ENCODE measurements at places on chromosomes 2 and 18.

- DNase-seq = no peak
Measured at GRCh38 chr2:218081063-218081462, 12.0 kb downstream of the RUFY4 start.

DNA sequence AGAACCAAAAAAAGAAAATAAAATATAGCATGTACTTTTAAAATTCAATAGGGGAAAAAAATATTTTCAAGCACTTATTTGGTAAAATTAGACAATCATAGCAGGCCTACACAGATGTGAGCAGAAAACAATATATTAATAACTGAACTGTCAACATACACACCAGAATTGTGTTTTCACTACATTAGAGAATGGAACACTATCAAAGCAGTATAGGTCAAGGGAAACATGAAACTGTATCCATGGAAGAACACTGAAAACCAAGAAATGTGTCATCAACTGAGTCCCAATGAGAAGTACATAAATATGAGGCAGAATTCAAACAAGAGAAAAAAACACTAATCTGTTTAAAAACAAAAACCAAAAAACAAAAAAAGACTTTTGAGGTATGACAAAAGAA lies 132.4 kb downstream of the USP34 start:
- no peak for DNase-seq

- no peak for DNase-seq
Measured at GRCh38 chr2:239351687-239352086, 49.1 kb downstream of the HDAC4 start.

DNA sequence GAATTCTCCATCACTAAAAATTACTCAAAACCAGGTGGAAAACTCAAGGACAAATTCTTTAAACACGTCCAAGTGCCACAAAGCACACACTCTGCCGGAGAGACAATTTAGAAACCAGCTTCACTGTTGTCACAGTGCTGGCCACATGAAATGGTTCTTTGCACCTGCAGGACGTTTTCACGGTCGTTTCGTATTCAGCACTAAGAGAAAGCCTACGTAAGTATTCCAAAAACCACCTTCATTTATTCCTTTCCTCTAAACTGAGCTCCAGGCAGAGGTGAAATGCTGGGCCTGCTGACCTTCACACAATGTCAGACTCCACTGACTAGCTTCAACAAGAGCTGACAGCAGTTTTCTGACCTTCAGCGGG lies 680 bp downstream of the ATP5F1A start:
- no peak for DNase-seq

- DNase-seq = no peak
Measured at GRCh38 chr2:241135737-241136136, 13.5 kb downstream of the PASK start.

DNA sequence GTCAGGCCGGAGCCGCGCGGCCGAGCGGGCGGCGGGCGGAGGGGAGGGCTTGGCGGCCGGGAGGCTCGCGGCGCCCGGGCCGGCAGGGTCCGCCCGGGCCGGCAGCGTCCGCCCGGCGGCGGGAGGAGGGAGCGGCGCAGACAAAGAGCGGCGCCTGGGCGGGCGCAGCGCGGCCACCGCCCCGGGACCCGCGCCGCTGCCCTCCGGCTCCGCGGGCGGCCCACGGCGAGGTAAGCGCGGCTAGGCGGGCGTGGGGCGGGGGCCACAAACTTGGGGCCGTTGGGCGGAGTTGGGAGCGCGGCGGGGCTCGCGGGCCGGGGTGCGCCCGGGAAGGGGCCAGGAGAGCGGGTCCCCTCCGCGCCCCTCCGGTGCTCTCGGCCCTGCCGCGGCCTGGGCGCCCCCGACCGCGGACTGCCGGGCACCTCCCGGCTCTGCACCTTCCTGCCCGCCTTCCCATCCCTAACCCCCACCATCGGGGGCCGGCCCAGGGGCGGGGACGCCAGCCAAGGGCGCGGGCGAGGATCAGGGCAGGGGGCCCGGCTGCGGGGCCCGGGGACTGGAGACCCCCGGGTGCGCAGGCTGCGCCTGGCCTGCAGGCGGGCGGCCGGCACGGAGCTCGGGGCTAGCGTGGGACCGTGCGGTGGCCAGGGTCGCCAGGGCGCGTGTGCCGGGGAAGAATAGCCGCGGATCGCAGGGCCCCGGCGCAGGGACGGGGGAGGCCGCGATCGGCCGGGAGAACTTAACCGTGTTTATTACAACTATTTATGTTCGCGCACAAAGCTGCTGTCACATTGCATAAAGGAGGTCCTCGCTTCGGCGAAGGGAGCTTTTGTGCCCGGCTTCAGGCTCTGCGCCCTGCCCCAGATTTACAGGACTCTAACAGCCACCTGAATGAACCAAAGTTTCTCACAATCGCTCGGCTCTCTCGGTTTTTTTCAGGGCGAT lies at the start of gene NCK2:
Gene NCK2, plus strand, starts transcription at position 4 of the 945 bp plus-strand sequence. CDS start 110,152 bp downstream, outside the sequence.
- DNase-seq = no peak

DNA sequence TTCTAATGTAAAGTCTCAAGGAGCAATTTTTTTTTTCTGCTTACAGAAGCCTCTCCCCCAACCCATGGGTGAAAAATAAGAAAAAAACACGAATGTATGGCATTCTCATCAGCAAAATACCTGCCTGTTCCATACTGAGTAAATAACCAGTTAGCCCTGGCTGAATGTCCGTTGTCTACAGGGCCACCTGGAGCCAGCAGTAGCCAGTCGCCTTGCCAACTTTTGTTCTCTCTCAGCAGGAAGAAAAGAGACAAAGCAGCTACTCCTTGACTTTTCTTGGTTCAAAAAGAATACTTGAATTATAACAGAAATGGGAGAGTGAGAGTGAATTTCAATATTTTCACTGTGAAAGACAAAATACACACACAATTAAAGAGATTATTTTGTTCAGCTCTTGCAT lies 532.9 kb upstream of the CRIM1 start:
- no peak for DNase-seq

- no peak for DNase-seq
Measured at GRCh38 chr2:11663427-11663826, 6.6 kb downstream of the NTSR2 start.

DNA sequence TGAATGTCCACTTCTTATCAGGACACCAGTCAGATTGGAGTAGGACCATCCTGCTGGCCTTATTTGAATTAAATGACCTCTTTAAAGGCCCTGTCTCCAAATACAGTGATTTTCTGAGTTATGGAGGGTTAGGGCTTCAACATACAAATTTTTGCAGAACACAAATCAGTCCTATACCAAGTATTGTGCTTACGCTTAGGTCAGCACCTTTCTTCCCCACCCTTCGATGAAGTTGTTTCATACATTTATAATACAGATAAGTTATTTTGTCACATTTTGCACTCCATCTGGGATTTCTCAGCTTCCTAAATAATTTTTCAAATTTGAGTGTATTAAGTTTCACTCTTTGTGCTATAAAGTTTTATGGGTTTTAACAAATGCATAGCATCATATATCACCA lies 190.5 kb upstream of the EPAS1 start:
- DNase-seq = no peak

DNA sequence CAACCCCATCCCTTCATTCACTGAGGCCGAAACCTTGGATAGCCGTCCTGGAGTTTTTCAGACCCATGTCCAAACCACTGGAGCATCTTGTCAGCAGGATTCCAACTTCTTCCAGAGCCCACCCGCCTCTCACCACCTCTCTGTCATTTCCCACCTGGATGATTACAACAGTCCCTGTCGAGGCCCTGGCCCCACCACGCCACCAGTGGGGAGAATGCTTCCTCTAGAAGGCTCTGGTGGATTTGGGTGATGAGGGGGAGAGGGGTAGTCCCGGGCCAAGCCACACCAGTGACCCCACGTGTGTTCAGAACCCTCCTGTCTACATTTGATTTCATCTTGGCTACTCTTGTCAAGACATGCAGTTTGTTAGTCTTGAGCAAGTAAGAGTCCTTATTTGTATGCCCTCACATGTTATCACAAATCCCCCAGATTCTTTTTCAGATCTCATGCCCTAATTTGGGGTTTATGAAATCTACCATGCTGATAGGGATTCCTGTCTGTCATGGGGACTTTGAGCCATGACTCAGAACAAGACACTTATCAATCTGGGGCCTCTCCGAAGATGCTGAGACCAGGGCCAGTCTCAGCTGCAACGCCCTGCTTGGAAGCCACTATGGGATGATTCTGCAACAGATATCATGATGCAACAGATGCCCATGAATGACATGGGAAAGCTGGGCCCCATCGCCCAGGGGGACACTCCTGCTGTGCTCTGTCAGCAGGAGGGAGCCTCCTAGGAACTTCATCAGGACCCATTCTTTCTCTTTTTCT lies 186.1 kb downstream of the ZFP36L2 start:
- no peak for DNase-seq

DNA sequence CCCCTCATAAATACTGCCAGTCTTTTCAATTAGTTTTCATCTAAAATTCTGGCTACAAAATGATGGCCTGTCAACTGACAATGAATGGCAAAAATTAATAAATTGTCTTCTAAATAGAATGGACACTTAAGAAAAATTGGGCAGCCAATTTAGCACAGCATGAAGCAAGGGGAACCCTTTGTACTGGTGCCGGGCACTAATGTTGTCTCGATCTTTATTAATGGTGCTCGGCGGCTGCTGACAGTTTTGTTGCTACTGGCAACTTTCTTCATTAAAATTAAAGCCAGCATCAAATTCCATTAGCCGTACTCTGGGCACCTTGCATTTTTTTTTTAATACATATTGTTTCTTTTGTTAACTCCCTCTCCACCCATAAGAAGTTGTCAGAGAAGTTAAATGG lies 309.3 kb downstream of the GBX2 start:
- DNase-seq = no peak

DNA sequence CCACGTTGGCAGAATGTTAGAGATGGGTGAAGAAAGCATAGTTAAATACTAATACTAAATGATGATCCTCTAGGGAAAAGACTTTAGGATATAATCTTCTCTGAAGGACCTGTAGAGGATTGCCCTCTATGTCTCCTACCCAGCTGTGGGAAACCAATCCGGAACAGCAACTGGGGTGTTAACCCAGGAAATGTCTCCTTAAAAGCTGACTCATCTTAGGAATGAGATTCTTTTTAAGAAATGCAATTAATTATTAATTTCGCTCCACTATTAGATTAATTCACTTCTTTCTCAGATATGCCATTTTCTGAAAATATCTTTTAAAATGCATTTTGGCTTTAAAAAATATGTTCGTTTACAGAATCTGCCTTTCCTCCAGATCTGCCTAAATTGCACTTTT lies 7.4 kb downstream of the SCN3A start:
- no peak for DNase-seq

- DNase-seq = no peak
Measured at GRCh38 chr2:125512313-125512712, 1143.6 kb upstream of the GYPC start.

DNA sequence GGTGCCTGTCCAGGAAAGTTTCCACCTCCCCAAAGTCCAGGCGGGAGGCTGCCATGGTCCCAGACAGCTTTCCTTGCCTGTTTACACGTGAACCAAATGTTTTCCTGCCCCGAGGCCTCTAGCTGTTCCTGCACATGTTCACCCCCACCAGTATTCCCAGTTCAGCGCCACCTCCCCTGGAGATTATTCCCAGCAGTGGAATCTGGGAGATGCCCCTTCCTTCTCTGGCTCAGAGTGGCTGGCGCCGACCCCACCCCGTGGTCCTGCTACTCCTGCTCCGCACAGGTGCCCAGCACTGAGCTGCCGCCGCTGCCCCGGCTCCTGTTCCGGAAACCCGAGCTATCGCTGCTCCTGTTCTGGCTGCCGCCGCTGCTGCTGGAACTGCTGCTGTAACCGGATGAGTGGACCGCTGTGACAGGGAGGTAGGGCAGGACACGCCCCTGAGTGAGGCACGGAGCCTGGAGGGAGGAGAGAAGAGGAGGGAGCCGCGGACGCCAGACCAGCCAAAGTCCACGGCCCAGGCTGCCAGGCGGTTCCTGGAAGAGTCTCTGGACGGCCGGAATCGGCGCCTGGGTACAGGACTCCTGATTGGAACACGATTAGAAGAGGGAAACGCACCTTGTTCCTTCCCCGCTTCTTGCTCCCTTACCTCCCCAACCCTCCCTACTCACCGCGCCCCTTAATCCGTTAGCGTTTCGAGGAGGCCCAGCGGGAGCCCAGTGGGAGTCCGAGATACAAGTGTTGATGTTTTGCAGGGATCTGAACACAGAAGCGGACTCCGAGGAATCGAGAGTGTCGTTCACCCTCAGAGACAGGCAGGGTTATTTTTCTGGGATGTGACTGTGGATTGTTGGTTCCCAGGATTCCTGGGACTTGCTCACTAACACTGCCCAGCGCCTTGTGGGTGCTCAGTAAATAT lies at the start of gene PDE11A:
Gene PDE11A, minus strand, starts transcription at position 395 of the 919 bp plus-strand sequence. Its CDS starts 340 bp downstream, at position 55.
- DNase-seq = no peak

DNA sequence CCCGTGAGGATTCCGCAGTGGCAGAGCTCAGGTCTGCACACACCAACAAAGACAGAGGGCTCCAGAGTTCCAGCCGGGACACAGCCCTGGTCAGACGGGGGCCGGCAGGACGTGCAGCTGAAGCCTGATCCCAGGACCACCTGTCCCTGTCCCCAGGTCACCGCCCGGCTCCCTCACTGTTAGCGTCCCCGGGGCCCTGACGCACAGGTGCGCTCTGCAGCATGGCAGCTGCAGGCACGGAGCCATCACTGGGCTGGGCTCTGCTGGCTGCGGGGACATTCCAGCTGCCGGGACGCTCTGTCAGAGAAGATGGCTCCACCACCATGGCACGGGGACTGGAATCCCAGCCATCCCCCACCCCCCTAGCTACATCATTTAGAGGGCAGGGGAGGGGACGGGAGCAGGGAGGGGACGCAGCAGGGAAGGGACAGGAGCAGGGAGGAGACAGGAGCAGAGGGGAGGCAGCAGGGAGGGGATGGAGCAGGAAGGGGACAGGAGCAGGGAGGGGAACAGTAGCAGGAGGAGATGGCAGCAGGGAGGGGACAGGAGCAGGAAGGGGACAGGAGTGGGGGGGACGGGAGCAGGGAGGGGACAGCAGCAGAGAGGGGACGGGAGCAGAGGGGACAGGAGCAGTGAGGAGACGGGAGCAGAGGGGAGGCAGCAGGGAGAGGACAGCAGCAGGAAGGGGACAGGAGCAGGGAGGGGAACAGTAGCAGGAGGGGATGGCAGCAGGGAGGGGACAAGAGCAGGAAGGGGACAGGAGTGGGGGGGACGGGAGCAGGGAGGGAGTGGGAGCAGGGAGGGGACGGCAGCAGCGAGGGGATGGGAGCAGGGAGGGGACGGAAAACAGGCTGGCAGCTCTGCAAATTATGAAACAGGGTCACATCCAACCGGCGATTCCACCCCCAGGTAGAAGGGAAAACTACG lies 39.8 kb downstream of the SLC66A2 start:
- DNase-seq = no peak

DNA sequence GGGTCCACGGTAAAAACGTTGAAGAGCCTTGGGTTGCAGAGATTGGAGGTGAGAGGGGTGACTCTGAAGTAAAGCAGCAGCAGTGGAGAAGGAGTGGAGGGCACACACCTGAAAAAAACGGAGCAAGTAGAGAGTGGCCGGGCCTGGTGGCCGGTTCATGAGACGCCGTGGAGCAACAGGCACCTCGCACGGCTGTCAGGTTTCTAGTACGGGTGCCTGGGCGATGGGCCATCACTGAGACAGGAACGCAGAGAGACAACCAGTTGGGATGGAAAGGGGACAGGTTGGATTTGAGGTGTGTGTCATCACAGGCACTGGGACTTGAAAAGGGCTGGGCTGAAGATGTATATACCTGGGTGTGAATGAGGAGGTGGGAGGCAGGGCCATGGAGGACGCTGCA lies 104.2 kb downstream of the MTCL1 start:
- no peak for DNase-seq

All from stimulated activated CD8-positive, alpha-beta memory T cell treated with anti-CD3 and anti-CD28 coated beads, Interleukin-15, amount 100 ng/mL, for 4 hours (primary cell).